ENCODE measurements at places on chromosomes 11 and 22.

DNA sequence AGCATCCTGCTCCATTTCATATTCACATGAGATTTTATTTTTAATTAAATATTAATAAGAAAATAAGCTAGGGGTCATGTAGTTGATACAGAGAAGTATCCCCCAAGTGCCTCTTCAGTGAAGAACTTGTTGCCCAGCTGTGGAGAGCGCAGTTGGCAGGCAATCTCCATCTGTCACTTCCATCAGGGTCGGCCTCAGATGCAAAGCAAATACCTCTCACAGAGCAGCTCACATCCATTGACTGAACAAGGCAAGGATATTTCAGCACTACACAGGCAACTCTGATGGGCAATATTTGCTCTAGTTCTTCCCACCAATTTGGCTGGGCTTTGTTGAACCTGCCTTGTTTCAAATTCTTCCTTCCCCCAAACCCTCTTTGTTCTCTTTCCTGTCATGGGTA is 129.4 kb downstream of the NOX4 start:
- no peak for DNase-seq

- DNase-seq: no peak
Measured at GRCh38 chr11:11786771-11787170, 55.0 kb upstream of the USP47 start.

GRCh38 chr11:128398517-128399250 is 188.7 kb downstream of the ETS1 start:
- DNase-seq: no peak

DNA sequence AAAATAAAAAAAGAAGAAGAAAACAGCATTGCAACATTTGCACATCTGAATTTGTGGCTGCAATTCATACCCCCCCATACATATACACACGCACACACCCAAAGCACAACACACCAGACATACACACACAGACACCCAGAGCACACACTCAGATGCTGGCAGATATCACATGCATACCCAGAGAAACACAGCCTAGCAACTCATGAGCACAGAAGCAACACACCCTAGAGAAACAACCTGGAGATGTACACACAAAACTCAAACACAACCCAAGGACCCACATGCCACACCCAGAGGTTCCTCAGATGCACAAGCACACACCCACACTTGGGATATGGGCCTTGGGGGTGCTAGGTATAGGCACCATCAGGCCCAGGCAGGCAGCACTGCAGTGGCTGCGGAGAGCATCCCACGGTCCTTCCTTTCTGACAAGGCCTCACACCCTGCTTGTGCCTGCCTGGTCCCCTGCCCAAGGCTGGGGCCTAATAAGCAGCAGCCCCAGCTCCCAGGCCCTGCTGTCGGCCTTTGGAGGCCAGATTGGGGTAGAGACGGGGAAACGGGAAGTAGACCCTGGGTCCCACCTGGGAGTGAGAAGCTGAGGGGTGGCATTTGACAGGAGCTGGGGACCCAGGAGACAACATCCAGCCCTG is 3.1 kb downstream of the CST6 start:
- no peak for DNase-seq

DNA sequence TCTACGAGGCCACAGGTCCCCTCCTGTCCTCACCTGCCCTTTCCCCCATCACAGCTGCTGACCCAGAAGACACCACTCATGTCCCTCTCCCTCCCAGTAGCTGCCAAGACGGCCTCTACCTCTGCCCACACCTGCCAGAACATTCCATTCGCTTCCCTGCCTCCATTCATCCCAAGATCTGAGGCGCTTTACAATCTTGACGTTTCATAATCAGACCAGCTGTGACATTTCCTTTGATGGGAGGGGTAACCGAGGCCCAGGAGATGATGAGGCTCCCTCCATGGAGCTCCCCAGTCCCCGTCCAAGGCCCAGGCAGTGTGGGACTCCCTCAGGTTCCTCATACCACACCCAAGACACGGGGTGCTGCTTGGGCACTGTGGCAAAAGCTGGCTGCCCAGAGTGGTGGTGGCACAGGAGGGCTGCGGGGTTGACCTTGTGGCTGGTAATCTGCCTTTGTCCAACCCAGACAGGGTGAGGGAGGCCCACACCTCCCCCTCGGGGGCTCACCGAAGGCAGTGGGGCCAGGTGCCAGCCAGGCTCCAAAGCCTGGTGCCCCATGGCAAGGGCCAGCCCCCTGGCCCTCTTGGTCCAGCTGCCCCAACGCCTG is 17.3 kb downstream of the PHLDA2 start:
- no peak for DNase-seq

- DNase-seq: no peak
Measured at GRCh38 chr11:111812211-111812610, 46.0 kb upstream of the PPP2R1B start.

- no peak for DNase-seq
Measured at GRCh38 chr22:46884365-46884764, 121.9 kb downstream of the TBC1D22A start.

- peak; percentile 95 for DNase-seq
Measured at GRCh38 chr11:16613512-16614381, 124.7 kb upstream of the C11orf58 start.
